ENCODE measurements at places on chromosomes 6 and 20.

GRCh38 chr20:51586005-51586440 is 43.5 kb upstream of the NFATC2 start:
- no peak for DNase-seq

GRCh38 chr6:3803627-3804468 is 45.3 kb upstream of the FAM50B start:
- no peak for DNase-seq

GRCh38 chr20:63698739-63699465 is 2.5 kb downstream of the TNFRSF6B start:
- DNase-seq = peak; percentile 64

GRCh38 chr6:132132422-132132821 is 181.2 kb upstream of the CCN2 start:
- DNase-seq = no peak

GRCh38 chr6:84801250-84801649 is 36.9 kb upstream of the TBX18 start:
- no peak for DNase-seq

DNA sequence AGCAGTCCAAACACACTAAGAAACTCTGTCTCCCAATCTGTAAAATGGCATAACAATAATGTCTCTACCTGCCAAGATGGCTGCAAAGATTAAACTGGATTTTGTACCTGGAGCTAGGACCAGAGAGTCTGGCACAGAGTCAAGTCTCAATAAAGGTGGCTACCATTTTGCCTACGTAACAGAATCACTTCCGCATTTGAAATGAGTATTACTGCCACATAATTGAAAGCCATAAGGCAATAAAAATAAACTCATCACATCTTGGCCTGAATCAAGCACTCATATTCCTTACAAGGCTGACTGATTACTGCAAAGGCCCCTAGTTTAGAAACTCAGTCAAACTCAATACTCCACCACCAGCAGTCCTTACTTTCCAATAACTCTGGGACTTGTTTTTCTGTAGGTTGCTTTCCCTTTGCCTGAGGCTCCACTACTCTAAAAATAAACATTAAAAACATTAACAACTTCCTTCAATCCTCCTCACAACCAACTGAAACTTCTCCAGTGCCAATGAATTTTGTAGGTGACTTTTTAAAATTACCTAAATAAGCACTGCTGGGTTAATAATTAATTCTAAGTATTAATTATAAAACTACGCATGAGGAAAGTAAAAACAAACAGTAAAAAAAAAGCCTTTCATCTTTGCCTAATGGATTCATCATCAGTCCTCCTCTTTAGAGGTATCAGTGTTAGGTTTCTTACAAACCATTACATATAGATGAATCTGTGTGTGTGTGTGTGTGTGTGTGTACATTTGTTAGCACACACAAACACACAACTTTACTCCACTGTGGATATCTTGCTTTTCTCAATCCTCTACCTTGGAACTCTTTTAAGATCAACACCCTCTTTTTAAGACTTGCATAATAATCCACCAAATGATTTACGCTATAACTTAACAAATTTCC is 3.7 kb downstream of the KIF16B start:
- DNase-seq = no peak
